Activated naive CD8-positive, alpha-beta T cell treated with anti-CD3 and anti-CD28 coated beads for 36 hours (primary cell): ENCODE measurements at places on chromosomes 4 and X. TPM values are rescaled to one million over a fixed set of nuclear protein-coding genes. Genes with fewer than 3 reads are reported as not detected.

DNA sequence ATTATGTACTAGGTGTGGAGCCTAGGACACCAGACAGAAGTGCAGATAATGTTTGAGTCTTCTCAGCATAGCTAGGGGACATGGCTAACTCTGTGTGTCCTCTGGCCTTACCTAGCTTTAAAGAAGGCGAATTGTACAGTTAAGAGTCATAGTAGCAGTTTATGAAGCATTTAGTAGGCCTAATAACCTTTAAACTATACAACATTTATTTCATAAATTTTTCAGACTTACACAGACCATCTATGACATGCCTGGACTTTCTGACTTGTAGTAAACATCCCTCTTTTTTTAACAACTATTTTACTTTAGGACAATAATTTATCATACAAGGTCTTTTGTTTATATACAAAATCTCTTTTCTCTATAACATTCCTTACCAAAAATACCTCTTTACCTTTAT, 37.4 kb downstream of the ETNPPL start:
- no peak for DNase-seq

DNA sequence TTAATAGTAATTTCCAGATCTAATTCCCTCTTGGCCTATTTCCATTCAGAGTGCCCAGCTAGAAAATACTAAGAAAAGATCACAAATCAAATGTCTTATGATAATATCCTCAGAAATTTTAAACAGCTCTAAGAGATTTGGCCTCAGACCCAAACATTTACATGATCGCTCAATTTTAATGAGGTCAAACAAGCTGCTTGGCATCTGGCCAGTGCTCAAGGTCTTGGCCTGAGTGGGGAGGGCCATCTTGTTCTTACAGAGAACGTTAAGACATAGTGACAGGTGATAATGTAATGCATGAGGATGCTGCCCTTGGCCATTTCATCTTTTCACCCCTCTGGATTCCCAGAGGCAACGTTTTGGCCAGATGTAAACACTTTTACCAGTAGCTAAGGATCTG, 159.2 kb upstream of the SLC7A11 start:
- DNase-seq, result no peak

DNA sequence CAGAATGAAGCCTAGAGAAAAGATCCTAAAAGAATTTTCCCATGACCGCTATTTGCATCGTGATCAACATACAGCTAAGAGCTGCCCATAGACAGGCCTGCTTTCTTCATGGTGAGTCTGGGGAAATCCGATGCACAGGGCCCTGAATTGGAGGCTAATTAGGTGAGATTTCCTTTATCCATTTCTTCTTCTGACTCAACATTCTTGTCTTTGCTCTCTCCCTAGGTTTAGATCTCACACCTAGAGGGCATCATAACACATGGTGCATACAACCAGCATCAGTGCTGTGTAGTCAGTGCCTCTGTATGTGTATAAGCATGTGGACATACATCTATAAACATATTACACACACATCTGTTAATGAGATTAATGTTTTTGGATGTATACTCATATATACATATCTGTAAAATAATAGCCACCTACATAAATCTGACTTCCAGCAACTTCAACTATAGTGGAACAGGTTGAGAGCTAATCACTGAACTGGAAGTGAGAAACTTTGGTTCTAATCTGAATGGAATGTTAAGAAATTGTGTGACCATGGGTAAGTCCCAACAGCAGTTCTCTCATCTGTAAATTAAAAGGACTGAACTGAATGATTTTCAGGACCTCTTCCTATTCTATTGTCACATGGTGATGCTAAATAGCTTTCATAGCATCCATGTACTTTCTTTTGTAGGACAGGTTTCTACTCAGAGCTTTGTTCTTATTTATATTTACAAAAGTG, 17.5 kb downstream of the GATB start:
- no peak for DNase-seq

DNA sequence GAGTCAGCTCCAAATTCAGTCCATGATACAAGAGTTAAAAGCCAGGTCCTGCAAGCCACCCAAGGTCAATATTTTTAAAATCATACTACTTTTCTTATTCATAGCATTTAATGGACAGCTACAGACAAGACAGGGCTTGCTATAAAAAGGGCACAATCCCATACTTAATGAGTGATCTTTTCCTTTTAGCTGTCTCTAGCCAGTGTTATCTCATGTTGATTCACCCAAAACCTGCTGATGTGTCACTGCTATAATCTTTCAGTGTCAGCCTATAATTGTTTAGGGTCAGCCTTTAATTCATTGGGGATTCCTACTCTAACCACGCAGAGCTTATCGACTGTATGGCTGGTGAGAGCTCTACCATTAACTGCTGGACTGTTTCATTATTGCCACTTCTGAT, 51.2 kb upstream of the HCCS start:
- no peak for DNase-seq

DNA sequence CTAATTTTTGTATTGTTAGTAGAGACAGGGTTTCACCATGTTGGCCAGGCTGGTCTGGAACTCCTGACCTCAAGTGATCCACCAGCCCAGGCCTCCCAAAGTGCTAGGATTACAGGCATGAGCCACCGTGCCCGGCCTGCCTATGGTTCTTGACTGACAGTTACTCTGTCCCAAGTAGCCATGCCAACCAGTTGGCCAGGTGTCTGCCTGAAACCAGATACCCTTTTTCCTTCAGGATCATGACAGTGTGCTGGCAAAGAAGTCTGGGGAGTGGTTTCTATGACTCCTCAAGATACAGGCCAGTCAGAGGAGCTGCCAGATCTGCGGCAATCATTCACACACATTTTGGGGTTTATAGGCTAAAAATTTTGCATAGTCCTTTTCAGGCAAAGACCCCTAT, 1.7 kb upstream of the LAS1L start:
- DNase-seq, result no peak

DNA sequence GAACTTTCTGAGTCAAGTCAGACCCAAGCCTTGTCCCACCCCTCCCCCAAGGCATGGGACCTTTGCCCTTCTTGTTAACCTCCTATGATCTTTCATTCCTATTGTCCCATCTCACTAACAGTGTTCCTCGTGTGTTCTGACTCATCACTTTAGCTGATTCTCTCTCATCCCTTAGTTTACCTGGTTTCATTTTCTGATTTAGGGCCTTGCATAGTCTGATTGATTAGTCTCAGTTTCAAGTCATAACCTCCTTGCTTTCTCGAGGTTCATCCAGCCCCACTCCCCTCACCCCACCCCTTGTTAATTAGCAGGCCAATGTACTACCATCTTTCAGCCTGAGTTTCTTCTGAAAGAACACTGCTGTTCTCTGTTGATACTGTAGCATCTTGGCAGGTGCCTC, 517.4 kb downstream of the RPA4 start:
- no peak for DNase-seq

DNA sequence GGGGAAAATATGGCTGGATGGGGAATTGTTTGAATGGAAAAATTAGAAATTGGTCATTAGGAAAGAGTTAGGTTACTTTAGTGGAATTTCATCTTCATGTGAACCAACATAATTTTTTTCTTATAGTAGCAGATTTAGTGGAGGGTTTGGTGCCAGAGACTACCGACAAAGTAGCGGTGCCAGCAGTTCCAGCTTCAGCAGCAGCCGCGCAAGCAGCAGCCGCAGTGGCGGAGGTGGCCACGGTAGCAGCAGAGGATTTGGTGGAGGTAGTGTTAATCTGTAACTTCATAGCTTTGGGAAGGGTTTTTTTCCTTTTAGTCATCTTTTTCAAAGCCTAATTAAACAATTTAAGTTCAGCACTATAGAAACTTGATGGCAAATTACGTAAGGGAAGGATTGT, 13.2 kb downstream of the DDX3X start:
- no peak for DNase-seq

- DNase-seq, result no peak
Measured at GRCh38 chrX:36978886-36979285, 29.3 kb upstream of the FAM47C start.

DNA sequence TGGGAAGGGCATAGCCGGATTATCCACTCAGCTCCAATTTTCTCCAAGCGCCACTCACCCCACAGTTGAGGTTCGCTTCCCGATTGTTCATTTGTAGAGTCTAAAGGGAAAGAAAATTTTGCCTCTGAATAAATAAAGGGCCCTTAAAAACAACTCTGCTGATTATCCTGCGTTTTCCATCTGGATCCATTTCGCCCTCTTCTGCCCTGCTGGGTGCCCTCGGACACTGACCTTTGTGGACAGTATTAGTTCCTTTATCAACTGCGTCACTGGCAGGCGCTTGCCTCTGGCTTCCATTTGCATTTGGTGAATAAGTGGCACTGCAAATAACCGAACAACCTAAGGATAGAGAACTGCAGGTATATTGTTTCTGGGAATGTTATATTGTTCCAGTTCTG, 10.1 kb downstream of the GSX2 start:
- DNase-seq, result no peak

- no peak for DNase-seq
Measured at GRCh38 chr4:52251864-52252263, 200.8 kb downstream of the SPATA18 start.

- no peak for DNase-seq
Measured at GRCh38 chr4:26780539-26780938, 80.1 kb upstream of the STIM2 start.

DNA sequence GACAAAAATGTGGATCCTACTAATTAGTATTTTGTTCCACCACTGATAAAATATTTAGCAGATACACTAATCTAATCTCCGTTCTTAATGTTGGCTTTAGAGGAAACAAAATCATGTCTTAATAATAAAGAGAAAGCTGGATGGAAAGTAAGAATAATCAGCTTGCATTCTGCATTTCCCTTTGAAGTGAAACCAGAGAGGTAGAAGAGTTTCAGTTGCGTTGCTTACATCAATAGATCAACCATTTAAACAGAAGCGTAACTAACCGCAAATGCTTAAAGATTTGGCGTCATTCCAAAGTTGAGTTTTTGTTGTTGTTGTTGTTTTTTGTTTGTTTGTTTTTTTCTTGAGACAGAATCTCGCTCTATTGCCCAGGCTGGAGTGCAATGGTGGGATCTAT, 168.9 kb downstream of the TRIML1 start:
- no peak for DNase-seq

DNA sequence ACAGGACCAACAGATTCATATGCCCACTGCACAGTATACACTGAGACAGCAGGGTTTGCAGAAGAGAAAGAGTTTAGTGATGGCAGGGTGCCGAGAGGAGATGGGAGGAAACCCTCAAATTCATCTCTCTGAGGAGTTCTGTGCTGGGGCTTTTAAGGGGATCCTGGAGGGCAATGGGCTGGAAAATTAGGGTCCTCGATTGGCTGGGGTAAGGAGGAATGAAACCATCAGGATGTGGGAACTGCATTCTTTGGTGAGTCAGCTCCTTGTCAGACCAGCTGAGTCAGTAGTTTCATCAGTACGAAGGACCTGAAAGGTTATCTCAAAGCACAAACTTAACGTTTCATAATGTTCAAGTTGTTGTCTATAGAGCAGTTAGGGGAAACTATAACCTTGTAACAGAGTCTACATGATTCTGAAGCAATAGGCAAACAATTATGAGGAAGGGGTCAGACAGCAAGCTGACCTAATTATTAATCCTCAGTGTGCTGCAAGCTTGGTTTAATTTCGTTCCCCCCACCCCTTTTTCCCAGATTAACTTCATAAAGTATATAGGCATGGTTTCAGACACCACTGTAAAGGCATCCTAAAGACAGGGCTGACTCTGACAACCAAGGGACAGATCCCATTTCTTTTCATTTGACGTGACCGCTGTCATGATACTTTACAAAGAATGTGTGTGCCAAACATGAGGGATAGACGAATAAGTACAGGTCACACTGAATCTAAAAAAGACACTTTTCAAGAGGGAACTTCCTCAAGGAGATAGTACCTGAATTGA, 1.5 kb upstream of the MSMO1 start:
- DNase-seq, result no peak

- DNase-seq, result no peak
Measured at GRCh38 chrX:105553118-105553517, 269.2 kb upstream of the NRK start.

- no peak for DNase-seq
Measured at GRCh38 chrX:12997906-12998687, 23.2 kb downstream of the TMSB4X start.

DNA sequence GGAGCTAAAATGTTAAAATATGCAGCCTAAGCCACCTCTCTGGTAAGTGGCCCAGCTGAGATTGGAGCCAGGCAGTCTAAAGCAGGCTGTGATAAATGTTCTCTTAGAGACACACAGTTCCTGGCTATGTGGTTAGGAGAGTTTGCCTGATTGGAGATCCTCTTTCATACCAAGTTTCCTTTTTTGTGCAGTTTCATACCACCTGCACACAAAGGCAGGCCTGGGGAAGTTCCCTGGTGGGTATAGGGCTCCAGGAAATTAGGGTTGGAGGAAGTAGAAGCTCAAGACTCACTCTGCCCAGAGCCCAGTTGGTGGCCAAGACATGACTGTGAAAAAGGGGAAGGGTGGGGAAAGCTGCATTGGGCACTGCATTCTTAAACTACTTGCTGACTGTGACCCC, 16.9 kb downstream of the CYBB start:
- DNase-seq, result no peak

GRCh38 chr4:140483445-140483844, 14.6 kb downstream of the MGAT4D start:
- DNase-seq, result no peak

- no peak for DNase-seq
Measured at GRCh38 chrX:38770152-38770551, 31.1 kb upstream of the MID1IP1 start.

GRCh38 chr4:36010397-36010929, 233.9 kb downstream of the ARAP2 start:
- DNase-seq, result no peak

DNA sequence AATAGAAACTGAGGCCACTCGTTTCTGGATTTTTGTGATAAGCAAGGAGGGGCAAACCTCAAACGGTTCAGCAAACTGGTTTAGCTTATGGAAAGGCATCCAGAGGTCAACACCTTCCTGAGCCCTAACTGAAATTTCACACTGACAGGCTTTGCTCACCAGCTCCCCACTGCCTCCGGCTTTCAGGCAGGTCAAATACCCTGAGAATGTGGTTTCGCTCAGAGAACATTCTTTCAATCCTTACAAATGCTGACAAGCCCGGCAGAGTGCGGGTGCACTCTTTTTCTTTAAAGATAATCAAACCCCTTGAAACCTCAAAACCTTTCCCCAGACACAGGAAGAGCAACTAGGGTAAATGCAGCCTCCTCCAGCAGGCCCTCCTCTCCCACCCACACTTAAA, 41.5 kb downstream of the CD40LG start:
- DNase-seq, result peak; percentile 13

- no peak for DNase-seq
Measured at GRCh38 chrX:38365954-38366353, 13.6 kb downstream of the OTC start.

GRCh38 chrX:138745196-138745595, 33.7 kb upstream of the FGF13 start:
- no peak for DNase-seq

VSIG4 gene
- not detected for total RNA-seq

CSAG2 gene
- total RNA-seq, result not detected

SERTM2 gene
- total RNA-seq, result not detected

SLC2A9 gene
- total RNA-seq, result 1.2 TPM

AKAP14 gene
- not detected for total RNA-seq

MXRA5 gene
- not detected for total RNA-seq

ZXDB gene
- 6.3 TPM for total RNA-seq

OTC gene
- not detected for total RNA-seq

SUPT20HL1 gene
- total RNA-seq, result not detected

SATL1 gene
- not detected for total RNA-seq
